Stimulated activated CD4-positive, alpha-beta T cell treated with anti-CD3 and anti-CD28 coated beads, Interleukin-1b, Interleukin-23, amount 100 ng/mL, for 1 hour (primary cell): ENCODE measurements at places on chromosomes 3 and 15.

DNA sequence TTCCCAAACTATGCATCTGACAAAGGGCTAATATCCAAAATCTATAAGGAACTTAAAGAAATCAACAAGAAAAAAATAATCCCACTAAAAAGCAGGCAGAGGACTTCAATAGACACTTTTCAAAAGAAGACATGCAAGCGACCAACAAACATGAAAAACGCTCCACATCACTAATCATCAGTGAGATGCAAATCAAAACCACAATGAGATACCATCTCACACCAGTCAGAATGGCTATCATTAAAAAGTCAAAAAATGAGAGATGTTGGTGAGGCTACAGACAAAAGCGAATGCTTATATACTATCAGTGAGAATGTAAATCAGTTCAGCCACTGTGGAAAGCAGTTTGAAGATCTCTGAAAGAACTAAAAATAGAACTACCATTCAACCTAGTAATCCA lies 20.2 kb downstream of the CFAP44 start:
- no peak for DNase-seq

DNA sequence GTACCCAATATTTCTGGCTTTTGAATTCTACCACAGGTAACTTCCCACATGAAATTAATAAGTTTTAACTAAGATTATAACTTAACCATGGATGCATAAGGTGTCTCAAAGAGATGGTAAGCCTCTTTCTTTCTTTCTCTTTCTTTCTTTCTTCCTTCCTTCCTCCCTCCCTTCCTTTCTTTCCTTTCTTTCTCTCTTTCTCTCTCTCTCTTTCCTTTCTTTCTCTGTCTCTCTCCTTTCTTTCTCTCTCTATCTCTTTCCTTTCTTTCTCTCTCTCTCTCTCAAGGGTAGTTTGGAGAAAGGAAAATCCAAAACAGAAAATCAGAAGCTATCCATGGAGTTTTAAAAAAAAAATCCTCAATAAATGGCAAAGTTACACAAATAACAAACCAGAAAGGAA lies 10.4 kb upstream of the MTMR14 start:
- DNase-seq, result no peak

- DNase-seq, result no peak
Measured at GRCh38 chr3:147380387-147380951, 25.9 kb downstream of the ZIC4 start.

- no peak for DNase-seq
Measured at GRCh38 chr15:60362321-60363086, 35.3 kb downstream of the ANXA2 start.

GRCh38 chr3:62892951-62893350 lies 17.7 kb upstream of the CADPS start:
- no peak for DNase-seq

DNA sequence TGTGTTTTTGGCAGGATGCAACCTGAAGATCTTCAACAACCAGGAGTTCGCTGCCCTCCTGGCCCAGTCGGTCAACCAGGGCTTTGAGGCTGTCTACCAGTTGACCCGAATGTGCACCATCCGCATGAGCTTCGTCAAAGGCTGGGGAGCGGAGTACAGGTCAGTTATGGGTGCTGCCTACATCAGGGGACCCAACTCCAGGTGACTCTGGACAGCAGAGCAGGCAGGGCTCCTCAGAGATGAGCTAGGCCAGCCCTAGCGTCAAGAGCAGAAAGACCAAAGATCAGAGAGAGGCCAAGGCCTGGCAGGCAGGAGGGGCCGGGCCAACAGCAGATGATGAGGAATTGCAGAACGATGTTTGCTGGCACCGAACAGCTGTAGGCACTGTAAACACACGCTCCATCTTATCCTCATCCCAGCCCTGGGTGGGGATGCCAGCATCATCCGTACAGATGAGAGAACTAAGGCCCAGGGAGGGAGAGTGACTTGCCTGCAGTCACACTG lies 67.1 kb downstream of the AAGAB start:
- no peak for DNase-seq

DNA sequence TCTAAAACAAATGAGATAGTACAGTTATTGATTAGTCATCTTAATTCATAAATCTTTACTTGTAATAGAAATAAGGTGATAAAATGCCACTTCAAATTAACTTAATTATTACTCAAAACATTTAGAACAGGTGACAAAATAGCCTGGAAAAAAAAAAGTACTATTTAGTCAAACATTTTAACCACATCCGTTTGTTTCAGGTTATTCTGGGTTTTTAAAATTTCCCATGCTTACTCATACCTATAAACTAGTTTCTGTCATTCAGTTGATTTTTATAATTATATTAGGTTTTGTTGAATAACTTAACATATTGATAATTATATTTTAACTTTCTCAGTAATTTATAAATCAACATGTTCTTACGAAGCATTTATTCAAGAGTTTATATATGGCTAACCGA lies 483.0 kb downstream of the ROBO1 start:
- no peak for DNase-seq

- no peak for DNase-seq
Measured at GRCh38 chr15:97748576-97748975, 211.9 kb upstream of the ARRDC4 start.

- no peak for DNase-seq
Measured at GRCh38 chr3:183782576-183783276, 42.7 kb downstream of the MAP6D1 start.

DNA sequence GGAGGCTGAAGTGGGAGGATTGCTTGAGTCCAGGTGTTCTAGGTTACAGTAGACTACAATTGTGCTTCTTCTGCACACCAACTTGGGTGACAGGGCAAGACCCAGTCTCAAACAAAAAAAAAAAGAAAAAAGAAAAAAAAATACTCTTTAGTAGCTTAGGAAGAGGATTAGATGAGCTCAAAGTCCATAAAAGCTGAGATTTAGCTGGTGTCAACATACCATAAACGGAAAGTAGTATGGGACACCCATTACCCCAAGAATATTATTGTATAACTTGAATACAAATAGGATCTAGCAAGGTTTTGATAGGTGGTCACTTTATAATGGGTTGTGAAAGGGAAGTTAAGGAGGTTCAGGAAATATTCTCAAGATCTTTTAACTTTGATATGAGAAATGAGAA lies 38.0 kb upstream of the ULK4 start:
- no peak for DNase-seq

GRCh38 chr3:50466177-50466576 lies 37.3 kb downstream of the CACNA2D2 start:
- no peak for DNase-seq
